ENCODE measurements at places on chromosomes 5 and 9.

- DNase-seq: no peak
Observed at GRCh38 chr5:108857905-108858304, 110.2 kb downstream of the FER start.

DNA sequence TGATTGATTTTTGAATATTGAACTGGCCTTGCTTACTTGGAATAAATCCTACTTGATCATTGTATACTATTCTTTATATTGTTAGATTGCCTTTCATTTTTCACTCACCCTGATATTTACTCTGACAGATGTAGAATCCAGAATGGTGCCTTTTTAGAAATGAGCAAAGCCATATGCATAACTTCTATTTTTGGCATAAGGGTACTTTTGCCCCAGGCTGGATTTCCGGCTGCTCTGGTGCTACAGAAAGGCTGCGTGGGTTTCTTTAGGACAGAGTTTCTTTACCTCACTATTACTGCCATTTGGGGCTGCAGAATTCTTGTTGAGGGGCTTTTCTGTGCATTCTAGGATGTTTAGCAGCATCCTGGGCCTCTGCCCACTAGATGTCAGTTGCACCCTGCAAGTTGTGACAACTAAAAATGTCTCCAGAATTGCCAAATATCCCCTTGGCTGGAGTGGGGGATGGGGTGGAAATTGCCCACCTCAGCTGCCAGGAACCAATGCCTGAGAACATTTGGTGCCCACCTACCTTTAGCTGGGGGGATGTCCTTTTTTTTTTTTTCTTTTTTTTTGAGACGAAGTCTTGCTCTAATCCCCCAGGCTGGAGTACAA, 50.1 kb downstream of the SLC36A1 start:
- no peak for DNase-seq

DNA sequence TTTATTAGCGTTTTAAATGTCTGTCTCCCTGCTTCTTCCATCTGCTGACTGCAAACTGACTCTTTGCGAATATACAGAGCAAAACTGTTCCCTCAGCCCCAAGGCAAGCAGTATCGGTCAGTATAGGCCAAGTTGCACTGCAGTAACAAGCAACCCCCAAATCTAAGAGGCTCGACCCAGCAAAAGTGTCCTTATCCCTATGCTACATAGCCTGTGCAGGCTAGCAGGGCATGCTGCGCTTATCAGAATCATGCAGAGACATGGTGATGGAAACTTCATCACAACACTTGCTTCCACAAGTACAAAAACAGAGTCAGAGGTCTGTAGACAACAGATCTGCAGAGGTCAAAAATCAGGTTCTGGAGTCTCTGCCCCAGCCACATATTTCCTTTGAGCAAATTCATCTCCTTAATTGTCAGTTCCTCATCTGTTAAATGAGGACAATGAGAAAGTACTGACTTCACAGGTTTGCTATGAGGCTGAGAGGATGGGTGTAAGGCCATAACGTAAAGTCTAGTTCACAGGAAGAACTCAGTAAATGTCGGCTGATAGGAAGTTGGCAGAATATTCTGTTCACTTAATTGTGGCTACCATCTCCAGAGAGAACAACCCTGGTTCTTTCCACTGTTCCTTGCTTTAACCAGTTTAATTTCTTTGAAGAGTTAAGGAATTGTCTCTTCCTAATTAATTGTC, 9.6 kb upstream of the IL17B start:
- no peak for DNase-seq

DNA sequence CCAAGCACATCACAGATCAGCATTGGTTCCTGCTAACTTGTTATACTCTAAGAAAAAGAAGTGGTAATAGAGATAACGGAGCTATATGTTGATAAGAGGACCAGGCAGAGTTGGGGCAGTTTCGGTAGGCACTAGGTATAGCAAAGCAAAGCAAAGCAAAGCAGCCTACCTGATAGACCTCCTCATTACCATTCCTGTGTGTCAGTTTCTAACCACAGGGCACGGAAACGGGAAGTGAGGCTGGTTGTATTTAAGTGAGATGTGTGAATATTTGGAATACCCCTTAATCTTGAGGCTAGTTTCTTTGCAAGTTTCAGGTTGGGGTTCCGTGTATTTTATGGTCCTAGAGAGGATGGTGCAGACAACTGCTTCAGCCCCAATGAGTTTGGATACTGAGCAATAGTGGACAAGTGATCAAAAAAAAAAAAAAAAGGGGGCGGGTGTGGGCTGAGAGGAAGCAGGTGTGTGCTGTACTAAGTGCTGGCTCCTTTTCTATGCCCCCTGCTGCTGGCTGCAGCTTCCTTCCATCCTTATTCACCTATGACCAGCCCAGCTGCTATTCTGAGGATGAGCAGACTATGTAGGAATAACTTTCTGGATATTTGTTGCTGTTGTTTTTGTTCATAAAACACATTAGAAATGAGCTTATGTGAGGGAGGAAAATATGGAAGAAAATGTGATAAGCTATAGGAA, 183.3 kb downstream of the SH3GL2 start:
- no peak for DNase-seq

- no peak for DNase-seq
Observed at GRCh38 chr9:99634186-99634585, 187.5 kb upstream of the NR4A3 start.

DNA sequence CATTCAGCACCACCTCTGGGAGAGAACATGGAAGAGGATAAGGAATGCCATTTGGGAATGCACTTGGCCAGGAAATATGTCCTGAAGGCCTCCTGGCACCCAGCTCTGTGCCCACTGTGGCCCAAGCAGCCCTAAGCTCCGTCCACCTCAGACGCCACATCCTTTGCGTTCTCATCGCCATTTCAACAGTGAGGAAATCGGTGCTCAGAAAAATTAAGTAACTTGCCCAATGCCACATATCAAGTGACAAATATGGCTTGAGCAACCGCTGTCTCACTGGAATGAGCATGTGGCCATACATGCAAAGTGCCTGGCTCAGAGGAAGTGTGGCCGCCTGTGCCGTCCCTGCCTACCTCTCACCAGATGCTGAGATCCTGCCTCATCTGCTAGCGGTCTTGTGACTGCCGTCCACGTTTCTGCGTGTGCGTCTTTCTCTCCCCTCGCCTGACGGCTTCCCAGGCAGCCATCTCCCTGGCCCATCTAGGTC, 984 bp upstream of the DOK3 start:
- no peak for DNase-seq

DNA sequence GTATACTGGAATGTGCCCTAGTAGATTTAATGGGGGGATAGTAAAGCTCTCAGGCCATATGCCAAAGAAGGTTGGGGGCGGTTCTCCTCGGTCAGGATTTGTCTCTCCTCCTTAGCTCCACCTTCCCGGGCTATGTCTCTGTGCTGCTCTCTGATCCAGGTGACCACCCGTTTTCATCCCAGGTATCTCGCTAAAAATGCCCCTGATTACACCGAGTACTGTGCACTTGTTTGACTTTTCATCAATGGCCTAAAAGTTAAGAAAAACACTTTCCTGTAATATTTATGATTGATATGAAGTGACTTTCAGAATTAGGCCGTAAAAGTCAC, 724 bp downstream of the NDUFS6 start:
- no peak for DNase-seq

DNA sequence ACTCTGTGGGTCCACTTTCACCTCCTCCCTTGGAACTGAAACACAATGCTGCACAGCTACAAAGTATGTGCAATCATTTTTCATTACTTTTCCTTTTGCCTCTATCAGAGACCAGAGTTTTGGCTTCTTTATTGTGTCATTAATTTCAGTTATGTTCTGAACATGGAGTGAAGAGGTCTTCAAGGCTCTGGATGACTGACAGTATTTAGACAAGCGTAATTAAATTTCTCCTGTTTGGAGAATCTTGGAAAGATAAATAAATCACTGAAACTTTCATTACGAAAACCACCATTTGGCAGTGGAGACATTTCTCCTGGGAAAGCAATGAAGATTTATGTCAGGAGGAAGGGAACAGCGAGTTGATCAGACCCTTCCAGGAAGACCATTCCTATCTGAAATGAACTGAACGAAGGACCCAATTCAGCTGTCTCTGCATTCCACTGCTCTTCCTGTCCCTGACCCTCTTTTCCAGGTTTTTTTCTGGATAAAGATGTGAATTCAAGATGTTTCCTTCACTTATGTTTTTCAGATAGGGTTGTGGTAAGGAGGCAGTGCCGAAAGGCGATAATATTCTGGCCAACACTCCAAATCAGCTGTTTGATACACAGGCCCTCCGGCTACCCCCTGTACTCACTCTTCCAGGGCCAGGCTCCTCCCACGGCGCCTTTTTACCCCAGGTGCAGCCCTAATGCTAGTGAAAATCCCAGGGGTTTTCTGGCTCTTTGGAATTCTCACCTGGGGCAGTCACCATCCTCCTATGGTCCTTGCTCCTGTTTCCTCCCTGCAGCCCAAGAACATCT, 77.2 kb upstream of the OSMR start:
- DNase-seq: no peak

GRCh38 chr5:94267350-94267899, 351.0 kb downstream of the KIAA0825 start:
- no peak for DNase-seq

DNA sequence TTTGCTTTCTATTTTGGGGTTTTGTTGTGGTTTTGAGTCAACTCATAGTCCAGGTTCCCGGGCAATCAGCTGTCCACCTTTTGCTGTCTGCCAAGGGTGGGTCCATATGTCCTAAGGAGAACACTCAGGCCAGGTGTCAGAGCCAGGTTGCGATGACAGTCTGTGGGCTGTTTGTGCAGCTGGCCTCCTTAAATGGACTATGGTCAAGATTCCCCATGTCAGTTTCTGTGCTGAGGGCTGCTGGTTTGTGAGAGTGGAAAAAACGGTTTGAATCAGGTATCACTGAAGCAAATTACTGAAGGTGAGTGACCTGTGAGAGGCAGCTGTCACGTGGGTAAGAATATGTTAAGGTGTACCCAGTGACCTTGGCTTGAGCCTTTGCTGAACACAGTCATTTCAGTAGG, 33.0 kb downstream of the SNX30 start:
- DNase-seq: no peak

- DNase-seq: peak; percentile 55
Observed at GRCh38 chr9:120931231-120932085, 4.9 kb upstream of the TRAF1 start.

- no peak for DNase-seq
Observed at GRCh38 chr9:135215571-135216161, 128.2 kb downstream of the OLFM1 start.

- DNase-seq: no peak
Observed at GRCh38 chr9:106731910-106732309, 131.1 kb upstream of the ZNF462 start.

DNA sequence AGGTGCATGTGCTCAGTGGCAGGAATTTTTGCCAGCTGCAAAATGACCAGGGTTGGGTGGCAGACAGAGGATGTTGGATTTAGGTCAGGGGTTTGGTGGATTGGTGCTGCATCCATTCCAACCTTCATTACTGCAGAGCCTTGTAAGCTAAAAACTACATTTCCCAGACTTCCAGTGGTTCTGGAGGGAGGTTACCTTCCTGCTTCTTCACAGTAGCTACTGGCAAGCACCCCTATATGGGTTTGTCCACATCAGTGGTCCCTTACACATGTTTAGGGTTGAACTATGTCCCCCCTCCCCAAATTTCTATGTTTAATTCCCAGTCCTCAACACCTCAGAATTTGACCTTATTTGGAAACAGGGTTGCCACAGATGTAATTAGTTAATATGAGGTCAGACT, 20.7 kb upstream of the IL17B start:
- DNase-seq: no peak

- no peak for DNase-seq
Observed at GRCh38 chr5:58235299-58235698, 224.6 kb downstream of the PLK2 start.

- no peak for DNase-seq
Observed at GRCh38 chr5:42715785-42716184, 40.8 kb upstream of the CCDC152 start.

GRCh38 chr9:131405858-131406537, 12.1 kb downstream of the PRRC2B start:
- DNase-seq: no peak

- no peak for DNase-seq
Observed at GRCh38 chr9:27703216-27703980, 130.1 kb upstream of the C9orf72 start.

DNA sequence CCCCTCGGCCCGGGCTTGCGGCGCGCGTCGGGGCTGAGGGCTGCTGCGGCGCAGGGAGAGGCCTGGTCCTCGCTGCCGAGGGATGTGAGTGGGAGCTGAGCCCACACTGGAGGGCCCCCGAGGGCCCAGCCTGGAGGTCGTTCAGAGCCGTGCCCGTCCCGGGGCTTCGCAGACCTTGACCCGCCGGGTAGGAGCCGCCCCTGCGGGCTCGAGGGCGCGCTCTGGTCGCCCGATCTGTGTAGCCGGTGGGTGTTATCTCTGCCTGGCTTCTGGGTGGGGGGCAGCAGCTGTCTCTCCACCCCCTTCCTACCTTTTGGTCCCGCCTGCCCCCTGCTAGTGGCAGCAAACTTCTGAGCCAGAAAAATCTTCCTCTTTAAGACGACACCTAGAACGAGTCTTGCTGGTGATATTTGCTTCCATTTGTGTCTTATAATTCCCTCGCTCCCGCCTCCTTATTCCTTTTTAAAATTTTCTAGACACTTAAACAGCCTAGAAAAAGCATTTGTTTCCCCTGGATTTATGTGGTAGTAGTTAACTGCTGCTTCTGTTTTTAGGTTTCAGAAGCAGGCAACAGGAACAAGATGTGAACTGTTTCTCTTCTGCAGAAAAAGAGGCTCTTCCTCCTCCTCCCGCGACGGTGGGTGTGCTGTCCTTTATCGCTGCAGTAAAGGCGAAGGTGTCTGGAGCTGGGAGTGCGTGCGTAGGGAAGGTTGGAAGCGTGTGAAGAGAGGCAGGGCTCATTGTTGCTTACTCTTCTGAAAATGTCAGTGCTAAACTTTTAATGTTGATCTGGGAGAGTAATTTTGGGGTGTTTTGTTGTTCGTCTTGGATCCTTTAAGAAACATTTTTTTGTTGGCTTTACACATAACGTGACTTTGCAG, 554 bp downstream of the JAK2 start:
- DNase-seq: peak; percentile 28

DNA sequence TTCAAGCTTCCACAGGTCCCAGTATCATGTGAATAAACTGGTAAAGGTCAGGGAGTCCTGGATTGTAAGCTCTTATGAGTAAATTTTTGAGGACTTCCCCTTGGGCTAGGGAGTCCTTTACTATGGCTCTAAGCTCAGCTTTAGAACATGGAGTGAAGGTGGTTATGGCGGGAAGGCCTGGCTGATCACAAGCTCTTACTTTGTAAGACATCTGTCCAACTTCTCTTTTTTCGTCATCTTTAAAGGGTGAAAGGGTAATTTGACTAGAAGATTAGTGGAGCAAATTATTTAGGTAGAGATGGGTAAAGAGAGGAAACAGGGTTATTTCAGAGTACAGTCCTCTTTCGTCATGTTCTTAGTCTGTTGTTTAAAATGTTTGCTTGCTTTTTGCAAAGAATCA, 155.4 kb downstream of the AOPEP start:
- DNase-seq: no peak
